Glutamatergic neuron (in vitro differentiated cells): ENCODE measurements at places on chromosomes 4 and X.

DNA sequence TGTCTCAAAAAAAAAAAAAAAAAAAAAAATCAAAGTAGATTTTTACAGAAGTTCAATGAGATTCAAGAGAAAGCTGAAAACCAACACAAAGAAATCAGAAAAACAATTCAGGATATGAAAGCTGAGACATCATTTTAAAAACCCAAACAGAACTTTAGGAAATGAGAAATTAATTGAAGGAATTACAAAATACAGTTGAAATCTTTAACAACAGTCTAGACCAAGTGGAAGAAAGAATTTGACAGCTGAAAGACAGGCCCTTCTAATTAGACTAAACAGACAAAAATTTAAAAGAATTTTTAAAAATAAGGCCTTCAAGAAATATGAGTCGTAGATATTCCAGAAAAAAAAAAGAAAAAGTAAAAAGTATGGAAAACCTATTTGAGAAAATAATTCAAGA is 33.9 kb upstream of the PLK4 start:
- DNase-seq = no peak

DNA sequence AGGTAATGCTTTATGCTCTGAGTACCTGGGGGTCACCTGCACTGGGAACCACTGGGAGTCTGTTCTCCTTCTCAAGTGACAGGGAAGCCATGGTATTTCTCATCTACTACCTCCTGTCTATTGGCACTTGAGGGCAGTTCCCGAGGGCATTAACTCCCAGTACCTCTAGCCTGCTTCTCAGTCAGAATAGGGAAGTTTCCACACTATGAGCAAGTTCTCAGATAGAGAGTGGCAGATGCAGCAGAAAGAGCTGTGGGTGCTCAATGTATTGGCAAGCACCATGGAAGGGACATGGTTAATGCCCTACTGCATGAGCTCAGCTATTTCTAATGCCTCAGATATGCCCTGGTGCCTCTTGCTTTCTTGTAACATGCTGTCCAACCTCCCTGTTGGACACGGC is 74.1 kb downstream of the ANOS1 start:
- DNase-seq = no peak

GRCh38 chr4:66564901-66565651 is 894.8 kb upstream of the EPHA5 start:
- DNase-seq = no peak

DNA sequence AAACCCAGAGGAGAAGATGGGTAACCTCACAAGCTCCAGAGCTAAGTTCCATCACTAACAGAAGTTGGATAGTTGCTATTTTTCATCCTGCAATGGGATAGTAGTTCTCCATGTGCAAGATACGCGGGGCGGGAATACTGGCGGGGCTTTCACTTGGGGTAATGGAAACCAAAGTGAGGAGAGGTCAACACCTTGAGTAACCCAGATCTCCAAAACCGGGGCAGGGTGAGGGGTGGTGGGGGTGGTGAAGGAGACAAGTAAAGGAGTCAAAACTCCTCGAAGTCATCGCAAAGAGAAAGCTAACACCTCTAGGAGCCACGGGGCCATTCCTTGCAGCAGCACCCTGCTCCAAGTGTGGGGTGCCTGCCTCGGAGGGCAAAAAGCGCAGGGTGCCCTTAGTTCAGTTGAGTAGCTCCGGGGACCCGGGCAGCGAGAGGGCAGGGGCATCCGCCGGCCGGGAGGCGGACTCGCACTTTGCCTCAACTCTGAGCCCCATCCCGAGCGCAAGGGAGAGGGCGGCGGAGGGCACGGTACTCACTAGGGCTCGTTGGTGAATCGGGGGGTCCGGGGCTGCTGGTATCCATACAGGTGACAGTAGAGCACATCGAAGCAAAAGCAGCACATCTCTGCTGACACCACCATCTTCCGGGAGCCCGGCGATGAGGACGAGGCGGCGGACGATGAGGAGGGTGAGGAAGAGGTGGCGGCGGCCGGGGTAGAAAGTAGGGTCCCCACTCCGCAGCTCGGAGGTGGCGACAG is 645 bp downstream of the AMMECR1 start:
- DNase-seq = peak; percentile 40

- DNase-seq = no peak
These were observed 56.6 kb upstream of the PACRGL start for GRCh38 chr4:20643631-20644030.

DNA sequence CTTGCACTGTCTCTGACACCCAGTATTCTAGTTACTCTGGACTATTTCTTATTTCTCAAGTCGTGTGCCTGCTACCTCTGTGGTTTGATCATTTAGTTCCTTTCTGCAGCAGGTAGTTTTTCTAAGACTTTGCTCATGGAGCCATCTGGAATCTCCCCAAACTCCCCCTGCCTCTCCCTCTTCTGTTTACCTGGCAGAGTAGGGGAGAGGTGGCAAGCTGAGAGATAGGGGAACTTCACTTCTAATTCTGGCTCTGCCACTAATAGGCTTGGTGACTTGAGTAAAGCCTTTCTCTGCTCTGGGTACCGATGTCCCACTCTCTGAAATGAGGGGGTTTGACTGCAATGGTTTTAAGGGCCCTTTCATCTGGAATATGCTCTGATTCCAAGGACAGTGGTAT is 141.3 kb downstream of the CPEB2 start:
- DNase-seq = no peak
